ENCODE measurements at places on chromosomes 12 and 14.

DNA sequence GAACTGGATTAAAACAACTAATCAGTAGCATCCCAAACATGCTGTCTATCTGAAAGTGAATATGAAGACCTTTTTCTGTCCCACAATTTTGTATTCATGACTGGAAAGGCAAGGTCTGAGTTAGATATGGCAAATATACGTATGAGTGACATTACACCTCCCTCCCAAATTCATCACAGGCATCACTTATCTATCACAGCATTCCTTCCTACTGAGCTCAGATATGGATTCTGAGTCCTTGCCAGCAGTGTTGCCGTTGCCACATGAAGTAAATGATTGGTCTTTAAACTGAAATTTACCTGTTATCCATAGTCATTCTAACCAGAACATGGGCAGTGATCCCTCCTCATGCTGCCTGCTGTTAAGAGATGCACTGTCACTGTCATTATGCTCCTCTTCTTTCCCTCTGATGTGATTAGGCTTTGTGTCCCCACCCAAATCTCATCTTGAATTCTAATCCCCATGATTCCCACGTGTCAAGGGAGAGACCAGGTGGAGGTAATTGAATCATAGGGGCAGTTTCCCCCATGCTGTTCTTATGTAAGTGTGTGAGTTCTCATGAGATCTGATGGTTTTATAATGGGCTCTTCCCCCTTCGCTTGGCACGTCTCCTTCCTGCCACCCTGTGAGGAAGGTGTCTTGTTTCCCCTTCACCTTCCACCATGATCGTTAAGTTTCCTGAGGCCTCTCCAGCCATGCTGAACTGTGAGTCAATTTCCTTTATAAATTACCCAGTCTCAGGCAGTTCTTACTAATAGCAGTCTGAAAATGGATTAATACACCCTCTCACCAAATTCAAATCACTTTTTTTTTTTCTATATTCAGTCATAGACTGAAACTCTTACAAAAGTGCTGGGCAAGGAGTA is 288.4 kb downstream of the NUAK1 start:
- no peak for DNase-seq

GRCh38 chr14:33653308-33653695 is 297.6 kb downstream of the EGLN3 start:
- no peak for DNase-seq

GRCh38 chr12:25793196-25793595 is 165.3 kb upstream of the RASSF8 start:
- no peak for DNase-seq

DNA sequence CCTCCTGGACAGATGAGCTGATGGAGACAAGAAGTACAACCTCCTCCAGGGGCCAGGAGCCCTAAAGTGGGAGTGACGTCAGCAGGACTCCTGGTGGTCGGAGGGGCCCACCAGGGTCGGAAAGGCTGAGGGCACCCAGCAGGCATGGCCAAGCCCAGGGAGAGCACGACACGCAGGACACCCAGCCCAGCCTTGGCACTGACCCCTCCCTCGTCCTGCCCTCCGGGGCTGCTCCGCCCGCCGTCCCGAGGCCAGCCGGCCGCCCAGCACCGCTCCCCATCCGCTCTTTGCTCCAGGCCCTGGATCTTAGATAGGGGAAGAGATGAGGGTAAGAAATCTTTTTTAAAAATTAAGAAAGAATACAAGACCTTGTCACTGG is 14.4 kb upstream of the RPLP0 start:
- no peak for DNase-seq

- DNase-seq = no peak
These were observed 22.3 kb downstream of the SYT1 start for GRCh38 chr12:78886719-78887407.

GRCh38 chr12:82359115-82359478 is 768 bp downstream of the METTL25 start:
- no peak for DNase-seq

DNA sequence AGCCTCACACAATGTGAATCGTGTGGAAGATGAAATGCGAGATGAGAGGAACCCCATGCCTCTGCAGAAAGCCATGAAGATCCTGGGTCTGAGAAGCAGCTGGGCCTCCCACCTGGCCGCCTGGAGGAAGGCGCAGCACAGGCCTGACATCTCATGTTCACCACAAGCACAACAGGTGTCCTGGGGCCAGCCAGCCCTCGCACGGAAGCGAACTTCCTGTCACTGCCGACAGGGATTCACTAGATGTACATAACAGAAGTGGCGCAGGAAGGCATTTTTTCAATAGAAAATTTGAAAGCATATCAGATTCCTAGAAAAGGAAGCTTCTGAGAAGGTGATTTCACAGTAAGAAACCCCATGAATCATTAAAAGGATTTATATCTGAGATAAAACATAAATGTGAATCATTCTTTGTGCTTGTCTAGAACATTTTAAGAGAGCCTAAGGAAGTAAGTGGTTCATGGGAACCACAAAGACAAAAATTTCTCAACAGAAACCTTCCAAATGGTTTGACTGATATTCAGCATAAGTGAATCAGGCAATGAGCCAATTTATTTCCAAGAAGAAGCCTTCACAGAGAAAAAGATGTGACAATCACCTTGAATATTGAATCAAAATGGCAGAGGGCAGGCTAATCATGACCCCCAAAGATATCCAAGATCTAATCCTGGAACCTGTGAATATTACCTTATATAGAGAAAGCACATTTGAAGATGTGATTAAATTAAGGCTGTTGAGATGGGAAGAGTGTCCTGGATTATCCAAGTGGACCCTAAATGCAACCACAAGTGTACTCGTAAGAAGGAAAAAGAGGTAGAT is 311.9 kb downstream of the DUSP6 start:
- peak; percentile 70 for DNase-seq

DNA sequence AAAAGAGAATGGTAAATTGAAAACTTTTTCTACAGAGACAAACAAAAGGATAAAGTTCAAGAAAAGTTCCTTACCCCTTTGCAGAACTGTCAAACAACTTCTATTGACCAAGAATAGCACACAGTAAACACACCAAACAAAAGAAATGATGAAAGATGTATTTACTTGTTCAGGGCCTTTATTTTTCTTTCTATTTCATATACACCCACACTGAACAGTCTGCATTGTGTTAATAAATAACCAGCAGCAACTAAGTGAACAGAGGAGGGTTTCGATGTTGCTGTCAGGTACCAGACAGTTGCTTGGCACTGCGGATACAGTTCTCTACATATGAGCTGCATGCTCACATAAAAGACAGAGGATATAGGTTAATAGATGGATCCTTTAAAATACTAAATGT is 122.1 kb downstream of the SOX5 start:
- no peak for DNase-seq

- DNase-seq = no peak
These were observed 343.9 kb downstream of the LRFN5 start for GRCh38 chr14:41950428-41951151.

DNA sequence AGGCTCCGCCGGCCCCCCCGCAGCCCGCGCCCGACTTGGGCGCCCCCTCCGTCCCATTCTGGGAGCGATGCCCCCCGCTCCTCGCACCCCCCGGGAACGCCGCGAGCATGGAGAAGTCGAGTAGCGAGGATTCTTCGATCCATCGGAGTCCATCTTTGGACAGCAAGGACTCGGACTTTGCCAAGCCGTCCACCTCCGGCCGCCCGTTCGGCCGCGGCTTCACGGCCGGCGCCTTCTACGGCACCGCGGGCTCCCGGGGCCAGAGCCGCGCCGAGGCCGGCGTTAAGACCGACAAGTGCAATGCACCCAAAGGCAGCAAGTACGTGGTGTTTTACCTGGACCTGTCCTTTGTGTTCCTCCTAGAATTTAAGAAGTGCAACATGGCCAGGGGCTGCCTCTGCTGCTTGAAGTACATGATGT is 123.6 kb downstream of the TSPAN9 start:
- no peak for DNase-seq

DNA sequence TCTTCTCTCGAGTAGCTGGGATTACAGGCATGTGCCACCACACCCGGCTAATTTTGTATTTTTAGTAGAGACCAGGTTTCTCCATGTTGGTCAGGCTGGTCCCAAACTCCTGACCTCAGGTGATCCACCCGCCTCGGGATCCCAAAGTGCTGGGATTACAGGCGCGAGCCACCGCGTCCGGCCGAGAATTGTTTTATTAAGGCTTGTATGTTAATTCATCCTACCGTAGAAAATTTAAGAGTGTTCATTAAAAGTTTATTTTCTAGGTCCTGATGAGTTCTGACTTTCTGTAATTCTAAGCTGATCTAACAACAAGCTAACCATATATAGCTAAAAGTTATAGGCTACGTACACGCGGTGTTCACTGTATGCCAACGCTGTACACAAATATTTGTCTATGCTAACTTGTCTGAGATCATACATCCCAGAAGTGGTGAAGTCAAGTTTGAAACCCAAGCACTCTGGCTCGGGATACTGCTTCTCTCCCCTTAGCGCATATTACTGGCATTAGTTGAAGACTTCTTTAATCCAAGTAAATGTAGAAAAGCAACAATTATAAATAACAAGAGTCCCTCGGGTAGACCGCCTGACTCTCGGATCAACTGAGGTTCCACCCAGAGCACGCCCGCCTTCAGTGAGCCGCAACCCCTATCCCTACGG is 570 bp upstream of the MRPS35 start:
- no peak for DNase-seq

DNA sequence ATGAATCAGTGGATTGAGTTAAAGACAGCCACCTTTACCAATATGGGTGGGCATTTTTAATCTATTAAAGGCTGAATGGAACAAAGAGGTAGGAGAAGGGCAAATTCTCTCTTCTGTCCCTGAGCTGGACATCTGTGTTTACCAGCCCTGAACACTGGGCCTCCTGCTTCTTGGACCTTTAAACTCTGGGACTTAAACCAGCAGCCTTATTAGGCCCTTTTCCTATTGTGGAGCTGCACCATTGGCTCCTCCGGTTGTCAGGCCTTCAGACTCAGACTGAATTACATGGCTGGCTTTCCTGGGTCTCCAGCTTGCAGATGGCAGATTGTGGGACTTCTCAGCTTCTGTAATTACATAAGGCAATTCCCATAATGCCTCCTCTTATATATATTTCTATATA is 6.4 kb downstream of the SERPINA6 start:
- DNase-seq = no peak

DNA sequence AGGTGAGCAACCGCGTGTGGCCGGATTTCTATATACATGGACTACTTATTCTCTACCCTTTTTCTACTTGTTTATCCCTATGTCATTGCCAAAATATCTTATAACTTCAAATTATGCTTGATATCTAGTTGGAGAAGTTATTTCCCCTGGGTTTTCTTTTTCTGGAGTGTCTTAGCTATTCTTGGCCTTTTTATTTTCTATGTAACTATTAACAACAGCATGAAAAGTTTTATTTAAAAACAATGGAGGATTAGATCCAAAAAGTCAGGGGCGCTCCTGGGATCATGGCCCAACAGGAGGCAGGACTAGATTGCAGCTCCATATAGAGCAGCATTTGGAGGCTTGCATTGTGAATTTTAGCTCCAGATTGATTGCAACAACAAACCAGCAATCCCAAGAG is 8.6 kb upstream of the STRAP start:
- no peak for DNase-seq

- no peak for DNase-seq
These were observed 59.9 kb downstream of the DICER1 start for GRCh38 chr14:95097385-95097784.

GRCh38 chr14:95059126-95059525 is 98.2 kb downstream of the DICER1 start:
- DNase-seq = no peak

- DNase-seq = no peak
These were observed 248.6 kb upstream of the SOX5 start for GRCh38 chr12:24198070-24198469.

DNA sequence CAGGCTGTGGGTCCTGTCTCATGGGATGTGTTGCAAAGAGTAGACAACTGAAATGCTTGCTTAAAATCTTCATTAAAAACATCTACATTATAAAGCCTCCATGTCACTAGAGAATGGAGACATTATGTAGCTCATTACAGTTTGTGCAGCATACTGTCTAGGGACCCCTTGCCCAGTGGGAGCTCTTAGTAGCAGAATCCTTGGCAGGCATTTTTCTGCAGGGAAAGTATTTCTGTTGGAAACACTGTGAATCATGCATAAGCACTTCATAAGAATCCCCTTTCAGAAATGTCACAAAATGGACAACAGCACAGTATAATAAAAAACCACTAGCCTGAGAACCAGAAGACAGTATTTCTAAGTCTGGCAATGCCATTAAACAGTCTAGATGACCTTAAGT is 174.3 kb downstream of the MGAT4C start:
- DNase-seq = no peak

- peak; percentile 49 for DNase-seq
These were observed 94.9 kb downstream of the NAV3 start for GRCh38 chr12:77925536-77926108.

DNA sequence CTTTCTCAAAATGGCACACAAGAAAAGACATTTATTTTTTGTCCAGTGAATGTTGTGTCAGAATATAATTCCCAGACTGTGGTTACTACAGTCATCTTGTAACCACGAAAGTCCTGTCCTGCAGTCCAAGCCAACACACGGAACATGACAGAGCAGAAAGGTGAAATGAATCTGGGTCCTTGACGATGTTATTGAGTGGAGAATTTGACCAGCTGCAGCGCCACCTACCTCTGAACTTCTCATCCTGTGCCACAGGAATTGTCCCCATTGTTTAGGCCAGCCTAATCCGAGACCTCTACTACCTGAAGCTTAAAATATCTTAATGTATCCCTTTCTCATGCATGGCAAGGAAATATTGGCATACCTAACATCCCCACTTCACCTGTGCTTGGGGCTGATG is 64.1 kb upstream of the OTX2 start:
- DNase-seq = no peak

- no peak for DNase-seq
These were observed 33.6 kb upstream of the TMX1 start for GRCh38 chr14:51206462-51206861.

GRCh38 chr14:83611906-83612390 is 1918.0 kb upstream of the FLRT2 start:
- DNase-seq = no peak

DNA sequence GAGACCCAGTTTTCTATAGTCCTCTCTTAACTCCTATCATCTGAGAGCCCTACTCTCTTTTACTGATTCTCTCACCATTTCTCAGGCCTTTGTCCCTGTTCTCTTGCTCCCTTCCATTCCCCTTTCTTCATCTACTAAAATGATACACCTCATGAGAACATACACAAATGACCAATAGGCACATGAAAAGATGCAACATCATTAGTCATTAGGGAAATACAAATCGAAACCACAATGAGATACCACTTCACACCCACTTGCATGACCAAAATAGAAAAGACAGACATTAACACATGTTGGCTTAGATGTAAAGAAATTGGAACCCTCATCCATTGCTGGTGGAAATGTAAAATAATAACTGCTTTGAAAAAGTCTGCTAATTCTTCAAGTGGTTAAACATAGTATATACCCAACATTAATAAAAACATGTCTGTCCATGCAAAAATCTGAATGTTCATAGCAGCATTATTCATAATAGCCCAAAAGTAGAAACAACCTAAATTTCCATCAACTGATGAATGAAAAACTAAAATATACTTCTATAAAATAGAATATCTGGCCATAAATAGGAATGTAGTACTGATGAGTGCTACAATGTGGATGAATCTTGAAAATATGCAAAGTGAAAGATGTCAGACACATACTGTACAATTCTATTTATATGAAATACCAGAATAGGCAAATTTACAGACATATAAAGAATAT is 66.0 kb downstream of the DENND5B start:
- peak; percentile 17 for DNase-seq

GRCh38 chr14:60771117-60771516 is 36.6 kb downstream of the MNAT1 start:
- DNase-seq = no peak

GRCh38 chr14:94009767-94010166 is 12.7 kb downstream of the CCDC197 start:
- no peak for DNase-seq

GRCh38 chr14:57560681-57561080 is 67.0 kb upstream of the CCDC198 start:
- no peak for DNase-seq
